ENCODE measurements at places on chromosomes 16 and 17.
A peak's percentile ranks its signal among the peaks of the same experiment; 100 is the strongest.

DNA sequence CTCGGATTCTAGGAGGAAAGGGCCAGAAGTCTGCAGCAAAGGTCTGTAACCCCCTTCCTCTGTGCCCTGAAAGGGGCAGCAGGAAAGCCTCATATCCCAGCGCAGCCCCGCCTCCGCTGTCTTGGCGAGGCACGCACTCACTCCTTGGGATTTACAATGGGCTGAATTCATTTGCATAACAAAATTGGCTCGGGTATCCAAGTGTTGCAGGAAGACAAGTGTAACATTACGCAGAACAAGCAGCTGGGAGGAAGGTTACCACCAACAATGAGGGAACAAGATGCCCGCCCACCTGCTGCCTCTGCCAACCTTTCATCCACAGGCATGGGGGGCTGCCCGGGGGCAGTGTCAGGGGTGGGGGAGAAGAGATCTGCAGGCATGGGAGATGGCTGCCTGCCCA, 130.4 kb downstream of the MRM1 start:
- no peak for DNase-seq

DNA sequence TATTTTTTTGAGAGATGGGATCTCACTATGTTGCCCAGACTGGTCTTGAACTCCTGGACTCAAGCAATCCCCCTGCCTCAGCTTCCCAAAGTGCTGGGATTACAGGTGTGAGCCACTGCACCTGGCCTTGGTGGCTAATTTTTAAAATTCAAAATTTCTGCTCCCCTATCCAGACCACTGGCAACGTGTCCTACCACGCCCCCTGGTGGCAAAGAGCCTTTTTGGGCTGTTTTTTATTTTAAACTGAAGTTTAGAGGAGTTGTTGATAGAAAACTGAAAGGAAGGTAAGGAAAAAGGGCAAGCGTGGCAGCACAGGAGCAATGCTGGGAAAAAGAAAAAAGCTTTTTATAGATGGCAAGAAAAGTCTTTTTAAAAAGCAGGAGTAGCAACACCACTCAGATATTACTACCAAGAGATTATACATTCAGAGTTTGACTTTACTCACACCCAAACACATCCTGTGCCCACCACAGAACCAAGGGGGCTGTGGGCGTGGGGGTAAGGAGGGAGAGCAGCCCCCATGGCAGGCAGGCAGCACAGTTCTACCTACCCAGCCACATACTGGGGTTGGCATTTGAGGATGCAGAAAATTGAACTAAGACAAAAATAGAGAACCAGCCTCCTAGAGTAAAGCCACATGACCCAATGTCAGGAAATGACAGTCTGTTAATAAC, 4.2 kb upstream of the MXRA7 start:
- peak; percentile 91 for DNase-seq

GRCh38 chr17:29825604-29826003, 104.4 kb downstream of the SSH2 start:
- no peak for DNase-seq

GRCh38 chr16:65102326-65102725, 19.5 kb downstream of the CDH11 start:
- DNase-seq, result no peak

DNA sequence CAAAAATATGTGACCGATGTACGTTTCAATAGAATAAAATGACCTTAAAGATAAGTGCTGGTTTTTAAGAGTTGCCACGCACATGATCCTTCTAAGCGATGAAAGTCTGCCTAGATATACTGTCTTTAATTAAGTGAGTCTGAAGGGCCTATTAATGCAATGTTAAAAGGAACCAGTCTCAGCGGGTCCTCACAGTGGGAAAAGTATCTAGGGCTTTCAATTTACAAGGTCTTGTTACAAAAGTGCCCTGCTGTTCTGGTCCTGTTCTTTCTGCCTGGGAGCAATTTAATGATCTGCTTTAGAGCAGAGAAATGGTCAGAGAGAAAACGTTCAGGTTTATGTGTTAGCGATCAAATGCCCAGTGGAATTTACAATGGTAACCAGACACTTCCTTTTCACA, 864.0 kb downstream of the KCNJ2 start:
- no peak for DNase-seq

GRCh38 chr16:84889066-84889465, 69.3 kb downstream of the CRISPLD2 start:
- DNase-seq, result no peak

- no peak for DNase-seq
Measured at GRCh38 chr16:26911436-26911835, 155.3 kb upstream of the C16orf82 start.

- no peak for DNase-seq
Measured at GRCh38 chr16:73973174-73973573, 323.4 kb upstream of the PSMD7 start.

GRCh38 chr16:88378836-88379693, 3.7 kb upstream of the ZNF469 start:
- DNase-seq, result peak; percentile 41

- DNase-seq, result no peak
Measured at GRCh38 chr17:37179893-37180292, 195.9 kb upstream of the C17orf78 start.

DNA sequence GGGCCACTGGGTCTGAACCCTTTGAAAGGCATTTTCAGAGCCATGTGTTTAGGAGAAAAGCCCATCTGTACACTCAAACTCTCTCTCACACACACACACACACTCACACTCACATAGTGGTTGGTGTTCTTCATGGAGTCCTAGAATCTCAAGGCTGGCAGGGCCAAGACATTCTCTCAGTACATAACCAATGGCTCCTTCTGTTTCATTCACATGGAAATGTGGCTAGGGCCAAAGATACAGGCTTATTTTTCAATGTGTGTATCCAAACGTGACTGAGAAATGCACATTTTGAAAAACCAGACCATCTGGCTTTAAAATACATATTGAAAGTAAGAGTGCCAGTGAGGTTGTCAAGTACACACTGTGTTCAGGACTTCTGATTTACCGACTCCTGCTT, 59.0 kb upstream of the SALL1 start:
- DNase-seq, result no peak

- no peak for DNase-seq
Measured at GRCh38 chr17:1260086-1260769, 10.0 kb upstream of the BHLHA9 start.

DNA sequence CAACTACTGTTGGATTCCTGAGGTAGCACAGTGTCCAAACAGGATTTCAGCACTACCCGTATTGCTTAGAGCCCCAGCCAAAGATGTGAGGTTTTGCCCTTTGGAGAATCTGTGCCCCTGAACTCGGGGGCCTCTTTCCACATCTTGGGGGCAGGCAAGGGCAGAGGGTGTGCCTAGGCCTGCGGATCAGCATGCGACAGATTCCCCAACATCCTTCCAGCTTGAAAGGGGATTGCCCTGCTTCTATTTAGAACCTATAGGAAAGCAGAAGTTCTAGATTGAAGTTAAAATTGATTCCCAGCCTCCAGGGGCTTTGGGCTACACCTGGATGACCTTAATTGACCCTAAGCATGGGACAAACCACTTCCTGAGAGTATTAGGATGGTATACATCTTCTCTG, 19.6 kb downstream of the NOD2 start:
- no peak for DNase-seq

GRCh38 chr16:51464996-51465395, 313.9 kb upstream of the SALL1 start:
- no peak for DNase-seq

DNA sequence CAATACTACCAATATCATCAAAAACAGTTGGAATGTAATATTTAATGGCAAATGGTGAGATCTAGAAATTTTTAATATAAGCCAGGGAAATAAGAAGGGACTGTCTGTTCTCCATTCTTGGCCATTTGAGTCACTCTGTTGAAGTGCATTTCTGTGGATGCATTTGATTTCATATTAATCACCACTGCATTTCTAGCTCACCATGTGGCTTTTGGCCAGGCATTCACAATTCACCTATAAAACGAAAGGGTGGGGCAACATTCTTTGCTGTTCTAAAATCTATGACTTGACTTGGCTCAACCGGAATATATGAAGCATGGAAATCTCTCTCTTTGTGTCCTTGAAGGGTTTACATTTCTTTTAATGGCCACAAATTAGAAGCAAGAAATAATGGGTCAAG, 483.0 kb downstream of the SLC39A11 start:
- DNase-seq, result no peak

DNA sequence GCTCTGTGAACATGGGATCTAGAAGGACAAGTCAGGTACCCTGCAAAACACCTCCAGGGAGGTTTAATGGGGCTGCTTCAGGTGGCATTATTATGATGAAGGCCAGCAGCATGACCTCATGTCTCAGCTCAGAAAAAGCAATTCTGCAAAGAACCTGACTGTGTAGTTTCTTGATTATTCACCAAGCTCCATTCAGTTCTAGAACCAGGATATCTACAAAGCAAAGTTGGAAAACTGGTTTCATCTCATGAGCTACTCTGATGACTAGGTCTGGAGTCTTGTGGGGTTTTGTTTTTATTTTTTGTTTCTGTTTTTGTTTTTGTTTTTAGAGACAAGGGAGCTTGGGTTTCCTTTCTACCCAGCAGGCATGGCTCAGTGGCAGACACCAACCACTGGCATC, 19.0 kb upstream of the LRRC37A3 start:
- DNase-seq, result no peak

GRCh38 chr17:76554131-76554530, 14.3 kb downstream of the PRCD start:
- peak; percentile 71 for DNase-seq

- no peak for DNase-seq
Measured at GRCh38 chr17:8072341-8072728, 15.2 kb downstream of the ALOX12B start.

GRCh38 chr17:65629234-65629690, 67.8 kb upstream of the AXIN2 start:
- DNase-seq, result no peak

DNA sequence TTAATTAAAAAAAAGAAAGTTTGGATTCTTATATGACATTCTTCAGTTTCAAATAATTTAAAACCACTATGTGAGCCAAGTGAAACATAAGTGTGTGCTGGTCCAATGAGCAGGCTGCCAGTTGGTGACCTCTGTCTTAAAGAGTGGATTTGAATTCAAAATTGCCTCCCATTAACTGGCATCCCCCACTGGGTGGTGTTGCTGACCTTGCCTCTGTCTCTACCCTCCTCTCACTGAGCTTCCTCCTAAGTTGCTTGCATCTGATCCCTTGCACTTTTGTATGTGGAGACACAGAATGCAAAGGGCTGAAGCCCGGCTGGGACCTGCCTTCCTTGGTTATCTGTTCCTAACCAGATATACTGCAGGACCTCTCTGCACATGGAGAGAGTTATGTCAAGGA, 160.6 kb downstream of the CYLD start:
- no peak for DNase-seq

GRCh38 chr17:59392973-59393679, 61.7 kb downstream of the YPEL2 start:
- DNase-seq, result no peak

GRCh38 chr16:69039333-69039941, 66.0 kb upstream of the HAS3 start:
- DNase-seq, result no peak

DNA sequence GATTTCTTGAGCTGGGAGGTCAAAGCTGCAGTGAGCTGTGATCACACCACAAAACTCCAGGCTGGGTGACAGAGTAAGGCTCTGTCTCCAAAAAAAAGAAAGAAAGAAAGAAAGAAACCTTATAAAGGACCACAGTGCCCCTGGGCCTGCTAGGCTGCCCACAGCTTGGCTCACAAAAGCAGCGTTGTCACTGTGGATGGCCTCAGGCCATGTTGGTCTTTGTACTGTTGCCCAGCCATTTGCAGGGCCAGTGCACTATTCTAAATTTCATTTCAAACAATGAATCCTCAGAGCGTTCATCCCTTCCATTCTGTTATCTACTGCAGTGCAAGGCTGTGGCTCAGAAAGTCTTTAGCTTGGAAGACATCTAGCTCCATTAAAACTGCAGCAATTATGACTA, 208.4 kb downstream of the SLC39A11 start:
- no peak for DNase-seq

DNA sequence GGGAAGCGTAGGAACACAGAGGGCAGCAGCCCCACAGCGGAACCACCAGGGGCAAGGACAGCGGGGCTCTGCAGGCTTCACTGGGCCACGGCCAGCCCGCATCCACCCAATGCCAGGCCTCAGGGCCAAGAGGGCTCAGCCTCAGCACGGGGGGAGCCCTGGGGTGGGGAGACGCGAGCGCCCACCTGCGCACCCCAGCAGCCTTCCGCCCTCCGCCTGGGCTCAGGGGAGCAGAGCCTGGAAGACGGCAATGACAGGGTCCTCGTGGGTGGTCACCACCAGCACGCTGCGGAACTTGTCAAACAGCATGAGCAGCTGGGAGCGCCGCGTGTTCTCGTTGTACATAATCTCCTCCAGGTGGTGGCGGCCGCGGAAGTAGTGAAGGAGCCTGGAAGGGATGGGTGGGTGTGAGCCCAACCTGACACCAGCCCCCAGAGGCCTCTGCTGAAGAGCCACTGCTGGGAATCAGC, 8.5 kb downstream of the MPG start:
- no peak for DNase-seq

DNA sequence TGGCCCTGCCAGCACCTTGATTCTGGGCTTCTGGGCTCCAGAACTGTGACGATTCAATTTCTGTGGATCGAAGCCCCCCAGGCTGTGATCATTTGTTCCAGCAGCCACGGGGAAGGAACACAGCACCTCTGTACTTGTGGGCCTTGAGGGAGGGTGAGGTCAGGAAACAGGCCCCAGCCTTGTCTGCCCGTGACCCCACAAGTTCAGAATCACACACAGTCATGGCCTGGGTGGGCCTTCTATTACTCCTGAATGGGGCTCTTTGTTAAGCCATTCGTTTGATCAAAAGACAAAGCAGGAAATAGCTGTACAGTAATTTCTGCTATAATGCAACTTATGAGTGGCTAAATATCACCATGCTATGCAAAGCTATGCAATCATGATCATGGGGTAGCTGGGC, 10.1 kb downstream of the ST6GALNAC2 start:
- DNase-seq, result no peak

- peak; percentile 73 for DNase-seq
Measured at GRCh38 chr16:87178977-87179376, 138.2 kb downstream of the C16orf95 start.

- no peak for DNase-seq
Measured at GRCh38 chr16:73217654-73218053, 169.7 kb upstream of the ZFHX3 start.

DNA sequence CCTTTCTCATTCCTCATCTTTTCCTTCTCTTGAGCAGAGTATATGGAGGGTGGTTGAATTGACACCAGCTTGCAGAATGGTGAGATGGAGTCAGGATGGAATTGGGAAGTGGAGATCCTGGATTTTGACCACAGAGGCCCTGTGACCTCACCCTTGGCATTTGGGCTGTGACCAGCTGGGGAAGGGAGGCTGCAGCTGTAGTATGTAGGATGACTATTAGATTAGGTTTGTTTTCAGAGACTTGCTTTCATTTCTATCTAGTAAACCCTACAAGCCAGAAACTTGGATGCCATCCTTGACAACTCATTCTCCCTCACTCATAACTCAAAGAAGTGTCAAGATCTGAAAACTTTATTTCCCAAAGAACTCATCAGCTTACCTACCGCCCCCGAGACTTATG, 5.9 kb downstream of the GNGT2 start:
- DNase-seq, result no peak

- no peak for DNase-seq
Measured at GRCh38 chr17:8896641-8897635, 29.5 kb upstream of the PIK3R6 start.

All from right cardiac atrium (tissue), 5 donors.